ENCODE measurements at places on chromosomes 16 and 17. TPM values are rescaled to one million over a fixed set of nuclear protein-coding genes. Genes with fewer than 3 reads are reported as not detected.

DNA sequence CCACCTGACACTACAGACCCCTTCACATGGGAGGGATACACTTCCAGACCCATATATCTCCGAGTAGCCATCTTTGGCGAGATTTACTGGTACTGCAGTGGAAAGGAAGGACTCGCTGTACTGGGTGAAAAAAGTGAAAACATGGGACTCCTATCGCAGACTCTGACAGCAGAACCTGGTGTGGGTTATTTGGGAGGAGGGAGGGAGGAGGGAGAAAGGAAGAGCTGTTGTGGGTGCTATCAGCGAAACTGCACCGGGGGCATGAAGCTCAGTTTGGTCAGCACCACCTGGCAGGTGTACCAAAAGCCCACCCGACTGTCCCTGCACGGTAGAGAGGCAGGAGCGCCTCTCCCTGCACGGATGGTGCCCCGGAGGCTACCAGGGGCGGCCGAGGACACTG lies 5.0 kb downstream of the HBQ1 start:
- no peak for DNase-seq

- no peak for DNase-seq
Measured at GRCh38 chr16:75506574-75506973, 11.3 kb upstream of the CHST6 start.

- no peak for DNase-seq
Measured at GRCh38 chr17:62680541-62681052, 53.1 kb downstream of the MRC2 start.

GRCh38 chr17:34580685-34581445 lies 1.5 kb downstream of the TMEM132E start:
- peak; percentile 38 for DNase-seq

DNA sequence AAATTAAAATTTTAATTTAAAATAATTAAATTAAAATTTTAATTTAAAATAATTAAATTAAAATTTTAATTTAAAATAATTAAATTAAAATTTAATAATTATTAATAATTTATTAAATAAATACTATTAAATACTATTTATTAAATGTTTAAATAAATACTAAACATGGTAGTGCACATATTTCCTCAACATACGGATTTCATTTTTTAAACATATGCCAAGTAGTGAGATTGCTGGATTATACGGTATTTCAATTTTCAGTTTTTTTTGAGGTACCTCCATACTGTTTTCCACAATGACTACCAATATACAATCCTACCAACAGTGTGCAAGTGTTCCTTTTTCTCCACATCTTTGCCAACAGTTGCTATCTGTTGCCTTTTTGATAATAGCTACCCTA lies 852.9 kb upstream of the CDH8 start:
- no peak for DNase-seq

- DNase-seq, result no peak
Measured at GRCh38 chr16:14002416-14002990, 68.6 kb upstream of the MRTFB start.

DNA sequence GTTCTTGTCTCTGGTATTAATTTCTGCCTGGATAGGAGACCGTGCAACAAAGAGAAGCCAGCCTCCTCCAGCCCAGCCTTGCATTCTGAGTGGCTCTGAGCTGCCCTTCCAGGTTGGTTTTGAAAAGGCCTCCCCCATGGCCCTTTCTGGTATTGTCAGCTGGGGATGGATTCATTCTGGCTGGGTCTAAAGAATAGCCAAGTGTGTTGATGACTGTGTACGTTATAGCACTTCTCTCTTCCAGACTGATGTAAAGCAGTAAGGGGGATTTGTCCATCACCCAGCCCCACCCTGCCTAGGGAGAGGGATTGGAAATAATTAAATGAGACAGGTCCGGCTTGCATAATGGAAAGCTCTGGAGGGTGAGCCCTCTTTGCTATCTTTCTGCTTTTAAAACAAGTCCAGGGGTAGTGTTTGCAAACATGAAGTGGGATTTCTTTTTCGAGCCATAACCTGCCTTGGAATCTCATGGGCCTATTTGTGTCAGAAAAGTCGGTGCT lies 146.4 kb downstream of the MSI2 start:
- DNase-seq, result no peak

GRCh38 chr16:1830213-1830612 lies 3.2 kb downstream of the FAHD1 start:
- no peak for DNase-seq

DNA sequence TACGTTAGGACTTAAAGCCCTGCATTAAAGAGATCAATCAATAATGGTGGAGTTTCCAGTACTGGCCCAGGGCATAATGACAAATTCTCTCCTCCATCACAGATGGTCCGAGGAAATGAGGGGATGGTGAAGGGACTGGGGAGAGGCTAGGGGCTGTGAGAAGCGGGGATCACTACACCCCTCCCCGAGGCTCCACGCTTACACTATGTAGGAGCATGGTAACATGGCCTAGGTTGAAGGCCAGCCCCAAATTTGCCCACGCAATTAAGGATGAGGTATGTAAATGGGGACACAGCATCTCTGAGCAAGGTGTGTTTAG lies 8.0 kb upstream of the AKTIP start:
- no peak for DNase-seq

DNA sequence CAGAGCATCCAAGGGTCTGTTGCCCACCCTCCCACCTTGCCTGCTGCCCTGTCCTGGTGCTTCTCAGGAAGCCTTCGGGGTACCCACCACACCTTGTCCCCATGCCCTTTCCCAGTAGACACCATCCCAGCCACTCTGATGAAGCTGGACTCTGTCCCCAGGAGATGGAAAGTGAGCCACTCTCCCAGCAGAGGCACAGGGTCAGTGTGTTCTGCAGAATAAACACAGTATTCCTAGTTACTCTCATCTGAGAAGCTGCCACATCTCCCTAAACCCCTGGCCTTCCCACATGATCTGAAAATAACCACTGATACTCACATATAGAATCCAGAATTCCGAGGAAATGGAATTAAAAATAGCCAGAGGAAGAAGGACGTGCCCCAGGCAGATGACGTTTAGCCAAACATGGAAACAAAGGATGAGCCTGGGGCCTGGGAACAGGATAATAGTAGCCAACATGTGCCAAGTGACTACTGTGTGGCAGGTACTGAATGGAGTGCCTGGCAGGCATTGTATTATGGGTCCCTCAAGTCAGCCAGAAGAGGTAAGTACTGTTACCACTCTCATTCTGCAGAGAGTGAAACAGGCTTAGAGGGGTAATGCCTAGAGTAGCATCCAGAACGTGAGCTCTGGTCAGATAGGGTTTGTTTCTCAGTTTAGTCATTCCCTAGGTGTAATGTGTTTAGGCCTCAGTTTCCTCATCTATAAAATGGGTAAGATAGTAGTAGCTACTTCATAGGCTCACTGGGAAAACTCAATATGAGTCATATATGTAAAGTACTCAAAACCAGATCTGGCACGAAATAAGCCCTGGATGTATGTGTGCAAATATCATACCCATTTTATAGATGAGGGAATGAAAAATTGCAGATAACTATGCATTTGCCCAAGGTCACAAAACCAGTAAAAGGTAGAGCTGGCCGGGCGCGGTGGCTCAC lies 20.8 kb upstream of the PEMT start:
- no peak for DNase-seq

- DNase-seq, result no peak
Measured at GRCh38 chr16:17850581-17851250, 380.0 kb upstream of the XYLT1 start.

DNA sequence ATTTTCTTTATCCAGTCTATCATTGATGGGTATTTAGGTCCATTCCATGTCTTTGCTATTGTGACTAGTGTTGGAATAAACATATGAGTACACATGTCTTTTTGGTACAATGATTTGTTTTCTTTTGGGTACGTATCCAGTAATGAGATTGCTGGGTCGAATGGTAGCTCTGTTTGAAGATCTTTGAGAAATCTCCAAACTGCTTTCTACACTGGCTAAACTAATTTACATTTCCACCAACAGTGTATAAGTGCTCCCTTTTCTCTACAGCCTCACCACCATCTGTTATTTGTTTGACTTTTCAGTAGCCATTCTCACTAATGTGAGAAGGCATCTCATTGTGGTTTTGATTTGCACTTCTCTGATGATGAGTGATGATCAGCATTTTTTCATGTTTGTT lies 103.7 kb downstream of the GOSR1 start:
- no peak for DNase-seq

GRCh38 chr16:84503751-84504395 lies 586 bp downstream of the MEAK7 start:
- DNase-seq, result peak; percentile 26

- no peak for DNase-seq
Measured at GRCh38 chr16:86723689-86724088, 145.3 kb downstream of the FOXL1 start.

- no peak for DNase-seq
Measured at GRCh38 chr16:23121024-23121423, 28.2 kb downstream of the USP31 start.

GRCh38 chr17:21540502-21540901 lies 151.8 kb upstream of the KCNJ18 start:
- DNase-seq, result no peak

DNA sequence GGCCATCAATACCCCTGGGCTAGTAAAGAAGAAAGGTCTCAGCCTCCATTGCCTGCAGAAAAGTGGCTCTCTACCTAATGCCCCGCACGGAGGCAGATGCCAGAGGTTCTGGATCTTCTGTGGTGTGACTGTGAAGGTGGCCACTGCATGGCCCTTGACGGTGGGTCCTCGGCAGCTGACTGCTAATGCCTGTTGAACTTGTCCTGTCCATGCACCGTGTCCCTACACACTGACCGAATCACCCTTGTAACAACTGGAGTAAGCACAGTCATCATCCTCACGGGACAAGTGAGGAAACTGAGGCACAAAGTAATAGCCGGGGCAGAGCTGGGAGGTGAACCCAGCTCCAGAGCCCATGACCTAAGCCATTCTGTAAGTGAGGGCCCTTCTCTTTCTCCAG lies 48.8 kb downstream of the MYH11 start:
- DNase-seq, result no peak

The DYNLRB2 gene
- total RNA-seq, result not detected

GRCh38 chr17:39716879-39717536 lies 13.3 kb downstream of the MIEN1 start:
- DNase-seq, result no peak

The NPW gene
- not detected for total RNA-seq
